LNCaP clone FGC (cell line): ENCODE measurements at places on chromosomes 2 and 18.

DNA sequence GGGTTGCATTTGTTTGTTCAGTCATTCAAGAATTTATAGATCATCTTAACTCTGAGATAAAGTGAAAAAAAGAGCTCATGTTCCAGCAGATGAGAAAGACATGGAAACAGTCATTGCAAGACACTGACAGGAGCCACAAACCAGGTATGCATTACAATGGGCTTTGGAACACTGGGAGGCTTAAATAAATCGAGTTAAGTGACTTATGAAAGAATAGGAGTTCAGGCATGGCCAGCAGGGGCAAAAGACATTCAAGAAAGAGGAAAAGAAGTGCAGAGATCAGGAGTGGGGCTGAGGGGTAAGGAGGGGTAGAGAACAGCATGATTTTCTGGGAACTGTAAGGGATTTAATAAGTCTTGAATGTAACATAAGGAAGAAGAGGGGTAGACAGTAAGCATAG is 121.2 kb upstream of the EPC2 start:
- no peak for DNase-seq

DNA sequence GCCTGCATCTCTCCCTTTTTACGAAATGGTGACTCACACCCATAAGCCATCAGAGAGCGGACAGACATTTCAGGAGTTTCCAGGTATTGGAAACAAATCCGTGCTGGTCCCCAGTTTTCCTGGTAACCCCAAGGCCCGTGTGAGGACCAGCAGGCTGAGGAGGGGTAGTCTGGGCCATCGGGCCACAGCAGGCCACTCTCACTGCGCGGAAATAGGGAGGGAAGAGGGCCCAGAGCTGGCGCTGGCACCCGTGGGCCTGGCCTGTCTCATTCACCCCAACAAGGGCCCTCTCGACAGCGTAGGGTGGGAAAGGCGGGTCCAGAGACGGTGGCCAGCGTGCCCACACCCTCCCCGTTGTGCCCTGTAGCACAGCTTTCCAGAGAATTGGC is 13.7 kb upstream of the FAHD2A start:
- no peak for DNase-seq

GRCh38 chr2:84301717-84302116 is 157.4 kb downstream of the SUCLG1 start:
- DNase-seq = no peak

DNA sequence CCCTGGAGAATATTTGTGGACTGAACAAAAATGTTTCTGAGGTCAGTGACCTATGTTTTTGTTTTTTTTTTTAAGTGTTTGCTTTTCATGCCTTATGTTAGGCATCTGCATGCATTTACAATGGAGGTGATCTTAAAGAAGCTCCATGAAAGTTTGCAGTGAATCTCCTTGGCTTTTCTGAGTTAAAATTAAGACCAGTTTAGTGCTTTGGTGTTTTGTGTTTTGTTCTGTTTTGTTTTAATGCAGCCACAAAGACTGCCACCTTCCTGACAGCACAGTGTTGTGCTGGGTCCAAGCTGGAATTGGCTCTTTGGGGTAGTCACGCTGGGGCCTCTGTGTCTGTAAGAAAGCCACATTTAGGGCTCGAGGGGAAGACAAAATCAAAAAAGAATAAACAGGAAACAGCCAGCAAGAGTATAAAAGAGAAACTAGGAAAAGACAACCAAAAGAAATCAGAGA is 396.2 kb downstream of the ARHGAP15 start:
- DNase-seq = no peak

DNA sequence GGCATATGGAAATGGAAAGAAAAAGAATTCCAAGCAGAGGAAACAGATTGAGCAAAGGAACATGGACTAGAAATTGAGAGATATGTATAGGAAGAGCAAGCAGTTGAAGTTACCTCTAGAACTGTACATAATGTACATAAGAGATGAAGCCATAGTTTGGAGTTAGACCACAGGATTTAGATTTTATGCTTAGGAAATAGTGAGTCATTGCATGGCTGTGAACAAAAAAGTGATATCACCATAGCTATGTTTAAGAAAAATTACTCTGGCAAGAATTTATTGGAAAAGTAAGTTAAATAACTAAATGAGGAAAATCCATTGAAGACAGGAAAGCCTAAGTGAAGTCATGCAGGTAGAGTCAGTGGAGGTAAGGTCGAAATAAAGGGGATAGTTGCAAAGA is 99.4 kb upstream of the GALNT5 start:
- no peak for DNase-seq

- no peak for DNase-seq
Measured at GRCh38 chr2:43311276-43311675, 84.9 kb upstream of the ZFP36L2 start.

- DNase-seq = no peak
Measured at GRCh38 chr2:224086226-224086914, 47.3 kb upstream of the SERPINE2 start.

DNA sequence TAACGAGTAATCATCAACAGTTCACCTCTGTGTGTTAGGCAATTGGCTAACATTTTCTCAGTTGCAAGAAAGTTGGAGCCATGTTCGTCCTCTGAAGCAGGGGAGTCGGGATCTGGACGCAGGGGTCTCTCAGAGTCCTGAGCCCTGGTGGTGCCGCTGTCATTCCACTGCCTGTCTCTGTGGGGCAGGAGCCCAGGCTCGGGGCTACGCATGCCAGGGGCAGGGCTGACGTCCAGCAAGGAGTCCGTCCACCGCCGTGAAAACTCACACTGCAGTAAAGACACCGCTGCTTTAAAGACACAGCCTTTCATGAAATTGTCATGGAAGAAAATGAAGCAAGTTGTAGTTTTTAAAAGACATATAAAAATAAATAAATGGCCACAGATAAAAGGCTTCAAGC is 571.1 kb upstream of the SOX11 start:
- DNase-seq = no peak

DNA sequence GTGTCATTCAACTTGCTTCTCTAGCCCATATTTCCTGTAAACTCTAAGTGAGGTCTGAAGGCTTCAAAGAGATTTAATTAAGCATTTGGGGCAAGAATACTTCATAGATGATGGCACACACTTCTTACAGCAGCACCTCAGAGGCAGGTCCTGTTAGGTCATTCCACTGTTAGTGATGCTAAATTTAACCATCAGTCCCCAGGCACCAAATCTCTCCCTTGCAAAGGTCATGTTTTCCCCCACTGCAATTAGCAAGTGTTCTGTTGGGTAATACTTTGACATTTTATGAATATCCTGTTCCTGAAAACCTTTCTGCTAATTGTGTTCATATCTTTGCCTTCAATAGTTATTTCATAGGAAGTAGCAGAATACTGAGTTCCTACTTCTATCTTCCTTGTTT is 117.0 kb downstream of the STK39 start:
- no peak for DNase-seq

DNA sequence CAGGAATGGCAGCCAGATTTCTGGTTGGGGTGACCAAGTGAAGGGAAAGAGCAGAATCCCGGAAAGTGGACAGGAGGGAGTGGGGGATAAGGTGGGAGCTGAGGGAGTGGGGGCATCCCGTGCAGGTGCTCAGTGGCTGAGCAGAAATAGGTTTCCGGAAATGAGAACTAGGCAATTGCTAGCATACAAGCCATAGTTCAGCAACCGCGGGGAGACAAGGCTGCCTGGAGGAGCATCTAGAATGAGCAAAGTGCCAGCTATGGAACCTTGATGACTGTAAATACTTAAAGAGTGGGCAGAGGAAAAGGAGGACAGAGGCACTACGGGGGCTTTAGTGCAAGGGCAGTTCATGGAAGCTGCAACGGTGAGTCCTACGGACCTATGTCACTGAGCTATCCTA is 220.2 kb downstream of the BCL11A start:
- no peak for DNase-seq

GRCh38 chr2:212811921-212812320 is 273.3 kb upstream of the ERBB4 start:
- DNase-seq = no peak

- no peak for DNase-seq
Measured at GRCh38 chr2:181250691-181251090, 206.5 kb upstream of the ITGA4 start.

- DNase-seq = no peak
Measured at GRCh38 chr2:238688193-238689153, 159.4 kb upstream of the TWIST2 start.

DNA sequence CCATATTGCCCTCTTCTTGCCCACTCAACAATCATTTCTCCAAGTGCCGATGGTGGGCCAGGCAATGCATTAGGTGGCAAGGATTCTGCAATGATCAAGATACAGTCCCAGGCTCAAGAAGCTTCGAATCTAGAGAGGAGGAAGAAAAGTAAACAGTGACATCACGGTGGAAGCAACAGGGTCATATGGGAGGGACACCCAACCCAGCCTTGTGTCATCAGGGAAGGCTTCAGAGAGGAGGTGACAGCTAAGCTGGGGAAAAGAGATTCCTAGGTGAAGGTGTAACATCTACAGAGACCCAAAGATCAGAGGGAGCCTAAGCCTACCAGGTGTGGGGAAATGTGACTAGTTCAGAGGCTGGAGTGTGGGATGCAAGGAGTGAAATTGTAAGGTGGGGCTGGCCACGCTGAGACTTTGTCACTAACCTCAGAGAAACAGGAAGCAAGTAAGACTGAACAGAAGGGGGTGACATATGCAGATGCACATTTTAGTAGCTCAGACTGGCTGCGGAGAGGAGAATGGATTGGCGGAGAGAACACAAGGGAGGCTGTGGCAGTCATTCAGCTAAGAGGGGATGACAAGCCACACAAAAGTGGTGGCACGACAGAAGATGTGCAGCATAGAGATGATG is 104.9 kb downstream of the ANKRD44 start:
- DNase-seq = no peak

GRCh38 chr18:23593720-23594119 is 7.4 kb upstream of the NPC1 start:
- no peak for DNase-seq

- DNase-seq = no peak
Measured at GRCh38 chr2:156145976-156146375, 186.5 kb downstream of the NR4A2 start.

DNA sequence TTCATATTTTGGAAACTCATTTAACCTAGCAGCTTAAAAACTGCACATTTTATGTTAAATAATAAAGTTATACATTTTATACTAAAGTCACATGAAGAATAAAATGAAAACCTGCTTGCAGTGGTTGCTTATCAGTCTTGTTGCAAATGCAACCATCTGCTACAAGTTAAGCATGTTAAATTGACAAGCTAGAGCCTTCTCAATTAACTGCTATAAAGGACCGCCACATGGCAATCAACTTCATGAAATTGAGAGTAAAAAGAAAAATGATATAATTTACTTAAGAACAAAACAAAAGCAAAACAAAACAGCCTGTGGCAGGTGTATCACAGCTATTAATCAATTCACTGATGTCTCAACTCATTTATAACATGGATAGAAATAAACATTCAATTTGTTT is 78.7 kb downstream of the RTTN start:
- DNase-seq = no peak

- no peak for DNase-seq
Measured at GRCh38 chr18:45100321-45101105, 419.8 kb downstream of the SETBP1 start.

DNA sequence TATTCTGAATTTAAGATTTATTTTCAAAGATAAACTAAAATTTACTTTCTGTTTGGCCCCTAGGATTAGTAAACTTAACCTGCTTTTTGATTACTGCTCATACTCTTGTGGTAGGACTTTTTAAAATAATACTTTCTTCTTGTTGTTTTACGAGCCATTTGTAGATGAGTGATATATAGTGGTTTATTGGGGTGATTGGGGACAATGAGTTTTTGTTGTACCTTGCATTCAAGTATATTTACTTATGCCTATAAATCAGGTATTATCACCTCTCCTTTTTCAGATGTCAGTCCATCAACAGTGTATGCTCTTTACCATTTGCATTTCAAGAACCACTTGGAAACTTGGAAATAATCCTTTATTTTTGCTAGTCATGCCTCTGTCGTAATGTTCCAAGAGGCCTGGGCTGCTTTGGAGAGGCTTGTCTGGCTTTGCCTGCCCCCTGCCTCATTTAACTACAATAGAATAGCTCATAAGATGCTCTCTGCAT is 131.3 kb downstream of the COMMD1 start:
- DNase-seq = no peak

- no peak for DNase-seq
Measured at GRCh38 chr2:108621687-108622681, 87.7 kb downstream of the LIMS1 start.

DNA sequence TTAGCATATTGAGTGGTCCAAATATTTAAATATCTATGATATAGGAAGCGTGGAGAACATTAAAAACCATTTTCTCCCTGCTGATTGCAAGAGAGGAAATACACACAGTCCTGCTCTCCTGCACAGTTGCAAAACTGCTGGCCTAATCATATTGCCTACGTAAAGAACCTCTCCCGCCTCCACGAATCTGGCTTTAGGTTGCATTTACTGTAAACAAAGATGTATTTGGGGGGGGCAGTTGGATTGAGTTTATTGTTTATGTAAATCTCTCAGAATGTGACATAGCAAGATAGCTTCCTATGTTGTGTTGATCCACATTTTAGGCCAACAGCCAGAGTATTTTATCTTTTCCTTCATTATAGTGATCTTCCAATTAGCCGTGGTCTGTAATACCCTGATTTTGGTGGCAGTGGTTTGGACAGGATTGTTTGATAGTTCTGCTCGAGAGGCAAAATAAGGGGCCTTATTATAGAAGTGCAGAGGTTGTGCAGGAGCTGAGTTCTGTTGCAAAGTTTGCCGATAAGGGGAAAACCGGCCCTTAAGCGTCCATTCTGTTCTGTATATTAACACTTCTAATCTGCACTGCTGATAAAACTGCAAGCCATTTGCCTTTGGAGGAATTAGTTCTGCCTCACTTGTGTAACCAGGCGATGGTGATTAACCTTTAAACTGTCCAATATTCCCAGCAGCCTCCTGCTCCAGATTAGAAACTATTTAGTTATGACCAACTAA is 101.6 kb upstream of the SIX3 start:
- DNase-seq = no peak

GRCh38 chr18:78713069-78713468 is 266.5 kb upstream of the SALL3 start:
- no peak for DNase-seq

DNA sequence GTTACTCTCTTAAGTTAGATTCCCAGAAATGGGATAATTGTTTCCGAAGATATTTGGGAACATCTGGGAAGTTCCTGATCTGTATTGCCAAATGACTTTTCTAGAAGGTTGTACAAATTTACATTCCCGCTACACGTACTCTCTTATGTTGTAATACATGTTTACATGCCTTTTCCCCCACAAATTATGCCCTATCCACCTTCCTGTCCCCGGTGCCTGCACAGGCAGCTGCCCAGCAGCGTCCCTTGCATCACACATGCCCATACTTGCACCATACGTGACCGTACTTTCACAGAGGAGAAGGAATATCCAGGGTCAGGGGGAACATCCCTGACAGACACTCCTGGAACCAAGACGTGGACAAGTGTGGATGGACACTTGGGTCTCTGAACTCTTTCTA is 24.2 kb upstream of the KLF11 start:
- no peak for DNase-seq

- no peak for DNase-seq
Measured at GRCh38 chr18:31576670-31577069, 15.0 kb upstream of the TTR start.
